CD4-positive, alpha-beta T cell treated with Interleukin-6 at 100 ng/mL for 8 hours (primary cell): ENCODE measurements at places on chromosomes 11 and 22.
A peak's percentile ranks its signal among the peaks of the same experiment; 100 is the strongest.

- DNase-seq = peak; percentile 62
These were observed at the start of gene ADM2 for GRCh38 chr22:50481440-50482106. Gene ADM2 (plus strand): TSS chr22:50481543. CDS start chr22:50481848, 305 bp downstream.

- no peak for DNase-seq
These were observed 326.3 kb downstream of the GRM5 start for GRCh38 chr11:88739524-88739923.

DNA sequence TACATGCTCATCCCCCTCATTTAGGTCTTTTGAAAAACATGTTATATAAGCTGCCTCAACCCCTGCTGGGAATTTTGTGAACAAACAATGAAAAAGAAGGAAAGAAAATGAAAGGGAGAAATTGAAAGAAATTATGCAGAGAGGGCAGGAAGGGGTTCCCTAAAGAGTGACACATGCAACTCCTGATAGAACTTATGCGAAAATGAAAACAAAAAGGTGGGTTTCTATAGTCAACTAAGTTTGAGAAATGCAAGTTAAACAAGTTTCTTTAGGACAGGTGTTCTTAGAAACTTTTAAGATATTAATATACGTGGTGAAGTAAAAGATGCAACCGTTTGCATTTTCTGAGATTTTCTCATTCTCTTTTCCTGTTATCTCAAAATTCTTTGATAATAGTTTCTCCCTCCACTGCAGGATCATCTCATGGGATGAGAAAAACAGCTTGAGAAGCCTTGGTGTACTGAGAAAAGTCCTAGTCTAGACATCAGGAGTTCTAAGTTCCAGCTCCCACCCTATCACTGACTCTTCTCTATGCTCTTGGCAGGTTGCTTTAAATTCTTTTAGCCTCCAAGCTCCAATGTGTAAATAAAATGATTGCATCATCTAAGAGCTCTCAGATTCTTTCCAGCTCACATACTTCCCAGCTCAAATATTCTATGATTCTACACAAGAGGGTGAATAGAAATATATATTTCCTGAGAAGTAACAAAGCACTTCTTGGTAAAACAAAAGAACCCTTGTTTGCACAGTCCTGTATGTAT, 109.2 kb downstream of the FAM76B start:
- no peak for DNase-seq

DNA sequence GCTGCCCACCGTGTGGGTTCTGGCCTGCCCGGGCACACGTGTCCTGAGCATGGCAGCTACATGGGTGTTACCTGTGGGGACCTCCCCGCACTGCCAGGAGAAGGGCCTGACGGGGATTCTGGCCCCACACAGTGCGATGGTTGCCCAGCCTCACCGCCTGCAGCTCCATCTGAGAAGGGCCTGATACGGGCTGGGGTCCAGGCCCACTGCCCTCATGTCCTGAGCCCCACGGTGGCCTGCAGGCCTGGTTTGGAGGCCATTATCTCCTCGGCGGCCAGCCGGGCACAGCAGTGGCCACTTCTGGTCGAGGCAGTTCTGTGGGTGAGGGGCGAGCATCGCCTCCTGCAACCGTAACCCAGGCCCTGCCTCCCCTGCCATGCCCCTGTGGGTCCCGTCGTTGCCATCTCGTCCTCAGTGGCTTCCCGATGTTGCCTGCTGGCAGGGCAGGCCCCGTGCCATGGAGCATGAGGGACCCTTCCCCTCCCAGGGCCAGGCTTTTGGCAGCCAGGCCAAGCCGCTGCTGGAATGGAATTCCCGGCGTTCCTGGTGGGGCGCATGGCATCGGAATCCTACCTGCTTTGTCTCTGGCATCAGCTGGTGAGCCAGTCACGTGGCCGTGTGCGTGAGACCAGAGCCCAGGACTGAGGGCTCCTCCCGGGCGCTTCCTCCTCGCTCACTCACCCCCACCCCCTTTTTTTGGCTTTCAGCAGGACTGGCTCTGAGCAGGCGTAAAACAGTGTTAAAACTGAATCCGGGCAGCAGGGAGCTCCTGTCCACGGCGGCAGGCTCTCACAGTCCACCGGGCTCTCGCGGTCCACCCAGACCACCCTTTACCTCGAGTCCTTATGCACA, 71.9 kb upstream of the PPARA start:
- no peak for DNase-seq

- no peak for DNase-seq
These were observed 9.9 kb downstream of the RCOR2 start for GRCh38 chr11:63907063-63907462.

GRCh38 chr22:46846832-46847355, 84.4 kb downstream of the TBC1D22A start:
- no peak for DNase-seq

DNA sequence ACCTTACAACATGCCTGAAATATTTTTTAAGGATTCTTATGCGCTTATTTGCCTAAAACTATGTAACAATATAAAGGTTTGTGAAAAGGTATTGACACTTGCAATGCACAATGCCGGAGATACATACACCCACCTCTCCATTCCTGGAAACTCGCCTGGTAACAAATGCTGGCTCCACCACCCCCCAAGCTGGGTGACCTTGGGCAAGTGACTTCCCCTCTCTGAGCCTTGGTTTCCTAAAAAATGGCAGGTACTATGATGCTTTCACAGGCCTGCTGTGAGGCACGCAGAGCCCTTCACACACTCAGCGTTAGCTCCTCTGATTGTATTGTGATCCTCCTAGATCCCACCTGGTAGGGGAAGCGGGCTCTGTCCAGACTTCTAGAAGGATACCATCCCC, 2.3 kb downstream of the GAL3ST1 start:
- no peak for DNase-seq

DNA sequence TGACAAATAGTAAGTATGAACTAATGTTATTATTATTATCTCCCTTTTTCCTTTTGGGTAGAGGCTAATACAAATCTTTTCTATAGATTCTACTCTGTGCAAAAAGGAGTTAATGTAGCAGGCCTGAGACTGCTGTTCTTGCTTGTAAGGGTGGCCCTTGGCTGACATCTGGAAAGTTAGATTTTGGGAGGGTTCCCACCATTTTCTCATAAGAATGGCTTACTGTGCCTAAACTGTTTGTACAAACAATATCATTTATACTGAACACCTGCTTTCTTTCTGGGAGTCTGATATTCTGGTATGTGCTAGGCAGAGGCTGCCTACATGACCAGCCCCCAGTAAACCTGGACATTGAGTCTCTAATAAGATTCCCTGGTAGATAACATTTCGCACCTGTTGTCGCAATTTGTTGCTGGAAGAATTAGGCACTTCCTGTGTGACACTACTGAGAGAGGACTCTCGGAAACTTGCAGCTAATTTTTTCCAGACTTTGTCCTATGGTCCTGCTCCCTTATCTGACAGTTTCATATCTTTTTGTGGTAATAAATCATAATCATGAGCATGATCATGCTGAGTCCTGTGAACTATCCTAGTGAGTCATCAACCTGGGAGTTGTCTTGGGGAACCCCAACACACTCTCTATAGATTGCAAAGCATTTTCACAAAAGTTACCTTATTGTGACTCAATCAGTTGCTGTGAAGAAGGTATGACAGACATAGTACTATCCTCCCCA, 257.7 kb upstream of the CCDC90B start:
- no peak for DNase-seq

DNA sequence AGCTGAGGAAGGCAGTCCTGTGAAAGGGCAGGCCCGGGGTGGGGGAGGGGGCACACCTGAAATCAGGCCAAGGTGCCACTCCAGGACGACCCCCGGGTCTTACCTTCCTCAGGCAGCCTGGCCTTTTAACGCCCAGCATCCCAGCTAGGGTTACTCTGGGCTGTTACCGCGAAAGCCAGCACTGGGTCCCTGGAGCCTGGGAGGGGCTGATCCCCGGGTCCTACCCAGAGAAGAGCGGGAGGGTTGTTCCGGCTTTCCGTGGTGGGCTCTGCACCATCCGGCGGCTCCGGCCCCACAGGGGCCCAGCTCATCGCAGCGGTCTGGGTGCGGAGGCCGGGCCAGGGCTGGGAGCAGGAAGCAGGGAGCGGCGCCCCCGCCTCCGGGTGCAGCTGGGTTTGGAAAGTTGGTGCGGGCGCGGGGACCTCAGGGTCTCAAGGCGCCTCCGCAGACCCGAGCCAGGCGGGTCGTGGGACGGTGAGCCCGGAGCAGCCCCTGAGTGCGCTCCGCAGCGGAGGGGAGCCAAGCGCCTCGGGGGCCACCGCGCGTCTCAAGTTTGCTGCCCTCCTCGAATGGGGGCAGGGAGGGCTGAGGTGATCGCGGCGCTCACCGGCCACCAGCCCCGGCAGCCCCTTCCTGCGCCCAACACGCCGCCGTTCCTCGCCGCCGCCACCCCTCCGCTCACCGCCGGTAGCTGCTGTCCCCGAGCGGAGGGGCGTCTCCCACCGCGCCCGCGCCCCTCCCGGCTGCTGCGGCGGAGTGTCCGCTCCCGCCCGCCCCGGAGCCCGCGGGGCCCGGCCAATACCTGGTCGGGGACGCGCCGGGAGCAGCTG, 831 bp downstream of the CHST1 start:
- DNase-seq = no peak

DNA sequence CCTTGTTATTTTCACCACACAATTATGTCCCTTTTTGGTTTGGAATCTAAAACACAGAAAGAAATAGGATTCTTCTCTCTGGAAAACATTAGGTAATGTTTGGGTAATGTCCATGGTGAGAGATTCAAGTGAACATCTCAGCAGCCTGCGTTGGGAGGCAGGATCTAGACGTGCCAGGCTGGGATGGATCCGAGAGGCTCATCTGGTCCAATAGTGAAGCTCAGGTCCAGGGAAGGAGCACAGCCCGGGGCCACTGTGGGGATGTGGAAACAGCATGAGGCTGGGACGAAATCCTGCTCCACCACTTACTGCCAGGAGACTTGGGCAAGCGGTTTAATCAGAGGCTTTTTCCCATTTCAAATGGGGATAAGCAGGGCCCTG, 109.9 kb downstream of the CSNK2A3 start:
- DNase-seq = no peak

DNA sequence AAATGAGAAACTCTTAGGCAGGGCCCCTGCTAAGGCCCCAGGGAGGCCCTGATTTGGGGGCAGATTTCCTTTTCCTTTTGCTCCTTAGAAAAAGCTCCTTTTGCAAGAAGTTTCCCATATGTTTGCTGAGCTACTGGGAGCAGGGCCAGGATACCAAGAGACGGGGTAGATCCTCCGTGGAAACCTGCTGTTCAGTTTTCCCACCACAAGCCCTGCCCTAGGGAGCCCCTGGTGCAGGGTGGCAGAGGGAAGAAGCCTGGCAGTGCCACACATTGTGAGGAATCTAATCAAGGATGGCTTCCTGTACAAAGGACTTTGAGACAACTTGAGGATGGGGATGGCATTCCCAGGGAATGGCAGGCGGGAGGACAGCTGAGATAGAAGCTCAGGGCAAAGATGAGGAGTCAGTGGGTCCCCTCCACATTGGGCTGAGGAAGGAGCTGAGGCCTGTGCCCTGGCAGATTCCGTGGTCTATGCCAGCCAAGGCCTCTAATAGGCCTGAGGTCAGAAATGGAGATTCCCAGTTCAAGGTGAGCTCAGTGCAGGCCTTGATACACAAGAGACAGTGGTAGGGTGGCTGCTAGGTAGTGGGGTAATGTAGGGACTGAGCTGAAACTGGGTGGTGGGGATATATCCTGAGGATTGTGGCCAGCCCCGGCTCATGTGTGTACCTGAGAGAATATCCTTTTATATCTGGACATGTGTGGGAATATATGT, 15.0 kb downstream of the TUB start:
- DNase-seq = no peak

DNA sequence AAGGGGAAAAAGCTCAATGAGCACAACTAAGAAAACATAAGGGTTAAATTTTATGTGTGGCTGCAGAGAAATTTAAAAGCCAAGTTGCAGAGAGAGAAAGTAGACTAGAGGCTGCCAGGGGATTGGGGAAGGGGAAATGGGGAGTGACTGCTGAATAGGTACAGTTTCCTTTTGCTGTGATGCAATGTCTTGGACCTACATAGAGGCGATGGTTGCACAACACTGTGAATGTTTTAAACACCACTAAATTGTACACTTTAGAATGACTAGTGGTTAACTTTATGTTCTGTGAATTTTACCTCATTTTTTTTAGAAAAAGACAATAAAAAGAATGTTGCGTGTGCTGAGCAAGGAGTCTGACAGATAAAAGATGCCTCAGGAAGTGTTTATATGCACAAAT, 36.5 kb downstream of the TENM4 start:
- DNase-seq = no peak

DNA sequence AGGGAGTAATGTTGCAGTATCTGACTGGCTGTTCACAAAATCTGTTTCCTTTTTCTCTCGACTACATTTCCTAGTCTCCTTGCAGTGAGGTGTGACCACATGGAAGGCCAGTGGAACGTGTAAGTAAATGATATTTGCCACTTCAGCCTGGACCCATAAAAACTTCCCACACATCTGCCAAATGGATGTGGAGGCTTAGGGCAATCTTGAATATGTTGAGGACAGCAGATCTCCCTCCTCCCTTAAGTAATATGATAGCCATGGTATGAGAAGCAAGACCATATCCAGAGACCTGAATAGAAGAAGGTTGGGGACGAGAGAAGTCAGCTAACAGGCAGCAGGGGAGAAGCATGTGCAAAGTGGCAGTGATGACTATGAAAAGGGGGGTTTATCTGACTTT, 33.0 kb upstream of the C11orf87 start:
- no peak for DNase-seq

- DNase-seq = no peak
These were observed 62.5 kb upstream of the CRTAM start for GRCh38 chr11:122775675-122776271.

DNA sequence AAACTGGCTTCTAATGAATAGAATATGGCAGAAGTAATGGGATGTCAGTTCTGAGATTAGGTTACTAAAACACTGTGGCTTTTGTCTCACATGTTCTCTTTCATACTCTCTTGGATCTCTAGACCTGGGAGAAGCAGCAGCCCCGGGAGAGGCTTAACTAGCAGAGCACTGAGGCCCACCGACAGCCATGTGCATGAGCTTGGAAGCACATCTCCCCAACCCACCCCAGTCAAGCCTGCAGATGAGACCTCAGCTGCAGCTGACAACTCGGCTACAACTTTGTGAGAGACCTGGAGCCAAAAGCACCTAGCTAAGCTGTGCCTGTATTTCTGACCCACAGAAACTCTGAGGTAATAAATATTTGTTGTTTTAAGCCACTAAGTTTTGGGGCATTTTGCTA, 100.8 kb downstream of the TRIM29 start:
- DNase-seq = no peak

DNA sequence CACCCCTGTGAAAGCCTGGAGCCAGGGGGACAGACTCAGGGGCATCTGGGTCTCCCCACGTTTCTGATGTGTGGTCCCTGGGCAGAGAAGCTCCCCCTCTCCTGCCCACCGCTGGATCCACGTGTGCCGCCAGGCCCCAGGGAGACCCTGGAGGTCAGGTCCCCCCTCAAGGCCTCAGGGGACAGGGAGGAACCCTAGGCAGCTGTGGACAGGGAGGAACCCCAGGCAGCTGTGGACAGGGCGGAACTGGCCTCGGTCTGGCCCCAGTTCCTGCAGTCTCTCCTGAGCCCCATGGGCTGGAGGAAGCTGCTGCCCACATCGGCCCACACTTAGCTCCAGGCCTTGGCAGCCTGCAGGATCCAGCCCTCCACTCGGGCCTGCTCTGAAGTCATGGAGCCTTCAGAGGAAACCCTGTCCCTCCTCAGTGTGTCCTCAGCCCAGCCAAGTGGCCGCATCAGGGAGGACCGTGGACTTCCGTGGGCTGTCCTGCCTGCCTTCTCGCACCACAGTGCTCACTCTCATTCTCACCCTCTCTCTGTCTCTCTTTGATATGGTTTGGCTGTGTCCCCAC, 127.7 kb downstream of the BRD1 start:
- no peak for DNase-seq
